ENCODE measurements at places on chromosomes 2 and 18. TPM values are rescaled to one million over a fixed set of nuclear protein-coding genes. Genes with fewer than 3 reads are reported as not detected.

EPB41L3 gene
- 6.4 TPM for total RNA-seq

GRCh38 chr2:223416815-223417610 is 185.1 kb downstream of the SCG2 start:
- ATAC-seq = peak; percentile 16

DNA sequence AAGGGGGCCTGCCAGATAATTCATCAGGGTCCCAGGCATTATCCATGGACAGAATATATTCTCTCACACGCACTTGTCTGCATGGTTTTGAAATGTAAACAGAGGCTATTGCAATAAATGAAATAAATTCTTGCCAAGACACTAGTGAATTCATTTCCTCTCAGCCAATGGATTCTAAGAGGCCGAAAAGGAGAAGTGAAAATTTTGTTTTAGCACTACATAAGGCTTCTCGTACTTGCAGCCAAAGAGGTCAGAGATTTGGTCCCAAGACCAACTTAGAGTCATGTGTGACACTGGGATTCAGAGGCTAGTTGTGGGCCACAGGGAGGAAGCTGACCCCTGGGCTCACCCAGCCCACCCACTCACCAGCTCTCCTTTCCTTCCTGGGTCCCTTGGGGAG is 184.1 kb upstream of the GLI2 start:
- no peak for ATAC-seq

DNA sequence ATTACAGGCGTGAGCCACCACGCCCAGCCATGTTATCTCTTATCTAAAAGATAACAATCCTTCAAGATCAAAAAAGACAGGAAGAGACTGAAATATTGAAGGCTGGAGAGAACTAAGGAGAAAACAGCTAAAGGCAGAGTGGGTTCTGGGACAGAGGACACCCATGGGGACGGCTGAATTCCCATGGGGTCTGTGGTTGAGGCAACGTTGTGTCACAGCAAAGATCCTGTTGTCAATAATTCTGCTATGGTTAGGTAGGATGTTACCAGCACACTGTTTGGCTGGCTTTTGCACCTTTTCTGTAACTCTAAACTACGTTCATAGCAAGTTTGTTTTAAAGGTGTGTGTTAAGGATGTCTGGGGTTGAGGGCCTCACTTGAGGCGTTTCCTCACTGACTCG is 137.7 kb upstream of the APCDD1 start:
- no peak for ATAC-seq

DNA sequence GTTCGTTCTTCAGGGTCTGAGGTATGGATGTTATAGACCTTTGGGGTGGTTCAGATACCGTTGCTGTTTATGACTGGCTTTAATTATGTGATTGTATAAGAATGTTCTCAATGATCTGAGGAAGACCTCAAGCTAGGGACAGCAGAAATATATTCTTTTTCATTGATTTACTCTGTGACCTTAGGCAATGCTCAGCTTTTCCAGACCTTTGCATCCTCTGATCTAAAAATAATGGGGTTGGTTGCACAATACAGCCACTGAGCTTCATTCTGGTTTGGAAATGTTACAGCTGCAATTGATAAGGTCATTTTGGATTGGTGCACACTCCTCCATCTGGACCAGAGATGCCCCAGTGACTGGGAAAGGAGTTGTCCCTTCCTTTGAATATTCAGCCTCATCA is 17.2 kb upstream of the CABYR start:
- ATAC-seq = no peak

DNA sequence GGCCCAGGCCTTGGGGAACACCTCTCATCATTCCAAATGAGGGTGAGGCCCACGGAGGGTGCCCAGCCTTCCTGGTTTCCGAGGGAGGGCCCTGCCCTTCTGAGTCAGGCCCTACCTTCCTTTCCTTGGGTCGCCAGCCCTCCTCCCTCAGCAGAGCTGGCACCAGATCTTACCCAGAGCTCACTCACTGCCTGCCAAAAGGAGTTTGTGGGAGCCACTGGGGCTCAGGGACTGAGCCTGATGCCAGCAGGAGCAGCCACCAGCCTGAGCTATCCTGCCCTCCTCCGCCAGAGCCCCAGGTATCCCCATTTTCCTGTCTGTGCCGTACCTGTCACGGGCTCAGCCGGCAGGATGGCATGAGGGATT is 64.1 kb downstream of the NRP2 start:
- no peak for ATAC-seq

DNA sequence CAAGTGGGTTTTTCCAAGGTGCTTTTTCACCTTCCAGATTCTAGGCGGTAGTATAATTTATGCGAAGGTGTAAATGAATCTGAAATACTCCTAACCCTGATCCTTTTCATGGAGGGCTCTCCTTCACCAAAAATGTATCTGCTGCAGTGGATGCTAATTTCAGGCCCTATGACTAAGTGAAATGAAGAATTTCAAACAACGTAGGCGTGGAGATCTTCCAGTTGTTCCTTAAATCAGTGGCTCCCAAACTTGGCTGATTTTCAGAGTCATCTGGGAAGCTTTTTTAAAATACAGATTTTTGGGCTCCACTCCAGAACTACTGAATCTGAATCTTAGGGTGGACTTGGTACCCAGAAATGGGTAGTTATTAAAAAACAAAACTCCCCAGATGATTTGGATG is 5.5 kb downstream of the GCKR start:
- ATAC-seq = no peak

DNA sequence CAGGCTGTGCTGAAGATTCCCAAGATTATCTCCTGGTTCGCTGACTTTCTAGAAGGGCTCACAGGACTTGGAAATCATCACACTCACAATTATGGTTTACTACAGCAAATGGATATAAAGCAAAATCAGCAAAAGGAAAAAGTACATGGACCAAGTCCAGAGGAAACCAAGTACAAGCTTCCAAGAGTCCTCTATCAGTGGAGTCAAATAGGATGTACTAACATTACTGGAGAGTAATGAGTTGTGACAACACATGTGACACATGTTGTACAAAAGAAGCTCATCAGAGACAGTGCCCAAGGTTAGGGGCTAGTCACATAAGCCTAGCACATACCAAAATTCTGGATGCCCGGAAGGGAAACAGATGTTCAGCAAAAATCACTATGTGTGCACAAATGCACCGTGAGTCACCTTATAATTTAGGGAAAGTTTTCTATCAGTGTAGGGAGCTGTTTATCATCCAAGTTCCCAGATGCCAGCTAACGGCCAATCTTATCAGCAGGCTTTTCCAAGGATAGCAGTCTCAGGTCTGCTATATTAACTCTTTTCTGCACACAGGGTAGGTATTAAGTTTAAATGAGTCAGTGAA is 9.5 kb downstream of the TMEM237 start:
- no peak for ATAC-seq

Data from motor neuron (in vitro differentiated cells).